ENCODE measurements at places on chromosomes 5 and 9. TPM values are rescaled to one million over a fixed set of nuclear protein-coding genes. Genes with fewer than 3 reads are reported as not detected.

Gene BTNL3
- not detected for total RNA-seq

- no peak overlapping the region for H3K4me3 ChIP-seq
- H3K27me3 ChIP-seq, result no peaks in the 10 kb centered on the region
- H3K36me3 ChIP-seq, result no peaks in the 10 kb centered on the region
- no peak for DNase-seq
Observed at GRCh38 chr9:124238546-124239140, 19.1 kb upstream of the NEK6 start.

DNA sequence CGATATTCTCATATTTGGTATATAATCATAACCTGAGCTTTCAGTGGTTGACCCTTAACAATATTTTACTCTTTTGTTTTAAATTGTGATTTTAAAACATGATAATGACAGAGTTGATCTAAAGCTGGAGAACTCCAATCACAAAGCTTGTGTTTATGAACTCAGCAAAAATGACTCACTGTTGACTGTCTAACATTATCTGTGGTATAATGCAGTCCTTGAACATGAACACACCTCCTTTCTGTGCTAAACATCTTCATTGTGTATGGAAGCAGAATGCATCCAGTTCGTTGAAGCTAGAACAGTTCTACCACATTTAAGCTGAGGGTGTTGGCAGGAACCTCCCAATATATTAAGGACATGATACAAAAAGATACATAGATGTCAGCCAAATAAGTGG is 1030.2 kb upstream of the SEMA6A start:
- no peaks in the 10 kb centered on the region for H3K4me1 ChIP-seq
- H3K27me3 ChIP-seq, result no peaks in the 10 kb centered on the region

Gene TTF1
- 24.9 TPM for total RNA-seq

DNA sequence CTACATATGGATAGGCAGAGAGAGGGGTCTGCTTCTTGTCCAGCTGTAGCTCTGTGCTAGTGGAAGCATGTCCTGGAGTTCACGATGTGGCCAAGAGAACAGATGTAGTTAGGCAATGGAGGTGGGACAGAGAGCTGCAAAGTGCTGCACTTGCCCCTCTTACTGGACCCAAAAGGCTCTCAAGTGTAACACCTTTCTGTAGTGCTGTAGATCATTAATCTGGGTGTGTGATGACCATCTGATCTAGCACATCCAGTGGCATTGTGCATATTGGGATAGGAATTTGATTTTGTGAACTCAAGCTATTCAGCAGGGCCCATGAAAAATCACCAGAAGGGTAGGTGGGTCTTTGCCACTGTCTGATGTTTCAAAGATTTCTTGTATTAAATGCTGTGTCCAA is 151.4 kb downstream of the KDM4C start:
- DNase-seq, result no peak
- H3K4me3 ChIP-seq, result no peak overlapping the region

DNA sequence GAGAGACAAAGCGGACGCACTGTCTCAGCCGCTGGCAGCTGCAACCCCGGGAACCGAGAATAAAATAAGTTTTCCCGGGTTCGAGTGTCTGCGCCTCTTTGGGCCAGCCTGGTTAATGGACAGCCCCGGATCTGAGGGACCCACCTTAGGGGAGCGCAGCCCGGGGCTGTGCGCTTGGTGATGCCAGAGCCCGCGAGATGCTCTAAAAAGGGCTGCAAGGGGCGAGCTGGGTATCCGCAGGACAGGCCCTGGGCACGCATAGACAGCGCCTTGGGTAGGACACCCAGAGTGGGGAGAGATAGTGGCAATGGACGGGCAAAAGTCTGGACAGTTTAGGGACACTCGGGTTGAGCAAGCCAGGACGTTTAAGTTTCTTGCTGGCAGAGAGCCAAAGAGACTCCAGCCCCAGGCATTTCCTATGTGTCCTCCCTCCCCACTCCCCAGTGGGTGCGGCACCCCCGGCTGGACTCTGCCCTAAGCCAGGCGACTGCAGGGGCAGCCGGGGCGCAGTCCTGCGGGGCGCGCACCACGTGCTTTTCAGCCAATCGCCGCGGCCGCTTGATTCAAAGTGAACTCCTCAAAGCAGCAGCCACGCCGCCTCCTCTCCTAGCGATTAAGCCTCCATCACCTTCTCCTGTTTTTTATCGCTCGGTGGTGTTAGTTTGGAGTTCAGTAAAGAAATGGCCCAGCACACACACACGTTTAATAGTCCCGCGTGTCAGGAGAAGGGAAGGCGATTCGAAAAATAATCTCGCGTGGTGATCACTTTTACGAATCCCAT is 616 bp upstream of the ENC1 start:
- peaks cover 12% of the 10 kb centered on the region for H3K4me1 ChIP-seq
- H3K27me3 ChIP-seq, result no peaks in the 10 kb centered on the region
- H3K36me3 ChIP-seq, result peaks cover 5% of the 10 kb centered on the region
- peak; percentile 48 for DNase-seq

- no peak overlapping the region for H3K4me3 ChIP-seq
- H3K27me3 ChIP-seq, result no peaks in the 10 kb centered on the region
- no peak overlapping the region for H3K27ac ChIP-seq
- no peaks in the 10 kb centered on the region for H3K4me1 ChIP-seq
- DNase-seq, result no peak
- H3K36me3 ChIP-seq, result no peaks in the 10 kb centered on the region
Observed at GRCh38 chr5:126438267-126438666, 15.1 kb downstream of the GRAMD2B start.

DNA sequence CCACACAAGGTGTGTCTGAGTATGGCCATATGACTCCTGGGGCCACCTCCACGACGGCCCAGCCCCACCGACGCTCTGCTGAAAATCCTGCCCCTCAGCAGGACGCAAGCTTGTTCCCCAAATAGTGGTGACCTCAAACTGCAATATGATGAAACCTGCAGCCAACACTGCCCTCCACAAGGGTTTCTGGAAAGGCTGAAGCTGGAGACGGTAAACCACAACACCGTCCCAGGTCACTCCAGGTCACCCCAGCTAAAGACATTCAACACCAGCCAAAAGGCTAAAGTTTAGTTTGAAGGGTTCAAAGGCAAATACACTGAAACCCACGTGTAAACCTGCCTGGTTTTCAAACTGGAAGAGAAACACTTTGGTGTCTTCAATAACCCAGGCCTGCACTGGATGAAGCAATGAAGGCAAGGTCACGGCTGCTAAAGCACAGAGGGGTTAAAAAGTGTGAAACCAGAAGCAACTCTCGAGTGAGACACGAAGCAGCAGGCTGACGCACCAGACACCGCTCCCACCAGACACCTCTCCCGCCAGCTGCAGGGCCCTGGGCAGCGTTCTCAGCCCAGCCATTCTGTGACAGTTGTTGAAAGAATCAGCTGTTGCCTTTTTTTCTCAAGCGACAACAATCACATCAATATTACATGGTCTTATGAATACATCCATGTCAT is 1.8 kb upstream of the LHX3 start:
- peaks cover 29% of the 10 kb centered on the region for H3K36me3 ChIP-seq
- no peak overlapping the region for H3K4me3 ChIP-seq
- no peak for DNase-seq
- H3K27ac ChIP-seq, result no peak overlapping the region

DNA sequence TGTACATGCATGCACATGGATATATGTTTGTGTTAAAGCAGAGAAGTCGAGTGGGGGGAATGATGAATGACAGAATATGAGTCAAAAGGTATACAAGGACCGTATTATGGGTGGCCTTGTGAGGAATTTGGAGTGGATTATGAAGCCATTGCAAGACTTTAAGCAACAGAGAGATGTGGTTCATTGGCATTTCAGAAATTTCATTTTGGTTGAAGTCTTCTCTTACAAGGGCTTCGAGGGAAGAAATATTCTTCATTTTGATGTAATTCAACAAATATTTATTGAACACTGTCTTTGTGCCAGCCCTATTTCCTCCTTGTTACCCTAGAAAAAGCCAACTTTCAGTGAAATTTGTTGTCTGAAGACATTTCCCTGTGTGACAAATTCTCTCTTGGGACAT is 83.9 kb upstream of the SLCO6A1 start:
- no peaks in the 10 kb centered on the region for H3K4me1 ChIP-seq
- no peak overlapping the region for H3K4me3 ChIP-seq

Measured in thymus (tissue), 14 donors.